ENCODE measurements at places on chromosomes 12 and 14.

- no peak for DNase-seq
Observed at GRCh38 chr14:97033556-97034081, 236.4 kb downstream of the VRK1 start.

GRCh38 chr14:71574976-71575375 is 357.3 kb upstream of the RGS6 start:
- no peak for DNase-seq

DNA sequence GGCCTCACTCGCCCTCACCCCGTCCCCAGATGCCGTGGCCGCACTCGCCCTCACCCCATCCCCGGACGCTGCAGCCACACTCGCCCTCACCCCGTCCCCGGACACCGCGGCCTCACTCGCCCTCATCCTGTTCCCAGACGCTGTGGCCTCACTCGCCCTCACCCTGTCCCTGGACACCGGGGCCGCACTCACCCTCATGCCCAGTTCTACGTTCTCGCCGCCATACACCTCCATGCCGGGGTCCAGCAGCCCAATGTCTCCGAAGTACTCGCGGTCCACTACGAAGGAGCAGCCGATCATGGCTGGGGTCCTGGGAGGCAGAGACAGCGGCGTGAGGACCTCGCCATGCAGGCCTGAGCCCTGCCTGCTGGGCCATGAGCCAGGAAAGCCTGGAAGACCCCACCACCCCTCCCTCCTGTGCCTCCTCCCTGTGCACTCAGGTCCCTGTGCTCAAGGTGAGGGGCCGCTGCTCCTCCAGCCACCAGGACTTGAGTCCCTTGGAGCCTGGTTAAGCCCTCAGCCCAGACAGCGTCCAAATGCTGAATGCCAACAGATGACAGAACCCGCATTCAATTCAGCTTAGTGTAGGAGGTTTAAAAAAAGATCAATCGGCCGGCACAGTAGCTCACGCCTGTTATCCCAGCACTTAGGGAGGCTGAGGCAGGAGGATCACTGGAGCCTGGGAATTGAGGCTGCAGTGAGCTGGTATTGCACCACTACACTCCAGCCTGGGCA is 81.5 kb downstream of the GALNT9 start:
- DNase-seq: no peak

DNA sequence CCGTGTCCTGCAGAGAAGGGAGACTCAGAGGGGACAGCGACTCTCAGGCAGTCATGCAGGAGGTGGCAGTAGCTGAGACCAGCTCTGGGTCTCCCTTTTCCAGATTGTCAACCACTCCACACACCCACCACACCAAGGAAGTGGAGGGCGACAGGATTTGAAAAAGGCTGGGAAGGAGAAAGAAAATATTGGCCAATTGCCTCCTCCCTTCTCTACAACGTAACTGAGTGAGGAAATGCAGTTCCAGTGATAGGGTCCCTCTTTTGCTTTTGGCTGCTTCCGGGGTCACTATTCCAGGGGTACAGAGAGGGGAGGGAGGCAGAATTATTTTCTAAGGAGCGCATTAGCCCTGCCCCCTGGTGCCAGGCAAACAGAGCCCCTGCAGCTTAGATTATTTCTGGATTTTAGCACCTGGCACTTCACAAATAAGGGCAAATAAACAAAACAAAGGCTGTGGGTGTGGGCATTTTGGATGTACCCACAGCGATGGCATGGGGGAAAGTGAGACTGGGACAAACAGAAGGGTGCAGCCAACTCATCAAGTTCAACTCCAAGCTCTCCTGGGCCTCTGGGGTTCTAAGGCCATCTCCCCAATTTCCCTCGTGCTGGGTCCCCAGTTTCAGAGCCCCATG is 20.4 kb downstream of the ASB2 start:
- DNase-seq: no peak

- no peak for DNase-seq
Observed at GRCh38 chr12:102816816-102817434, 100.1 kb downstream of the PAH start.

- no peak for DNase-seq
Observed at GRCh38 chr12:33669349-33669748, 229.7 kb upstream of the SYT10 start.

DNA sequence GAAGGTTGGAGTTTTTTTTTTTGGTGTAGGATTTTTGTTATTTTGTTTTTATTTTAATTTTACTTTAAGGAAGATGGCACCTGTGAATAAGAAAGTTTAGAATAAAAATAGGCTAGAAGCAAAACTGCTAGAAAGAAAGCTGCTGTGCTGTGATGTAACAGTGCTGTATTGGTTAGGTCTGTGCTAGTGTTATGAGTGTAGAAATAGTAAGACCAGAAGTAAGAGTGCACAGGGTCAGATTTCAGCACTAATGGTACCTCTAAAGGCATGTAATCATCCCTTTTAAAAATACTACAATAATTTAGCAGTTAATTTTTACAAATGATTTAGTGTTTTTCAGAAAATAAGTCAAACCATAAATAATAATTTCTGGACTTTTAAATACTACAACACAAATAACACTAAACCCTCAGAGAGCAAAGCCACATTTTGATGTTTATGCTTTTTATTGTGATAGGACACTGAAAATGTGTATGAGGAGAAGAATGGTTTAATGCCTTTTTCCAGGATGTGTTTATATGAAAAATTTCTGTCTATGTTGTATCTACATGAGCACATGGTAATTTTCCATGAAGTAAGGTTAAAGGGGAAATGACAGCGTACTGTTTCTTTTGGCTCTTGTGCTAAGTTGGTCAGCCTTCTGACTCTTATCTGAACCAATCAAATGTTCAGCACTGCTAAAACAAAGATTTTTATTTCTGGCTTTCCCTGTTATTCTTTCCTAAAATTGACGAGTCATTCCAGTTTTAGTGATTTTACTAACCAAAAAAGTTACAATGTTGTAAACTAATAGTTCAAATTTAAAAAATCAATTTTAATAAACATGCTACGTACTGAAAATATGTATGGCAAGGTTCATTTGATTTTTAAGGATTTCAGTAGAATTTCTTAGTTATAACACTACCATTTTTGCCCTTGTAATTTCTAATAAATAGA is 96.1 kb downstream of the PPHLN1 start:
- DNase-seq: no peak

GRCh38 chr12:109289551-109289950 is 19.5 kb downstream of the FOXN4 start:
- no peak for DNase-seq

GRCh38 chr14:55438066-55438683 is 2.2 kb downstream of the TBPL2 start:
- DNase-seq: no peak

DNA sequence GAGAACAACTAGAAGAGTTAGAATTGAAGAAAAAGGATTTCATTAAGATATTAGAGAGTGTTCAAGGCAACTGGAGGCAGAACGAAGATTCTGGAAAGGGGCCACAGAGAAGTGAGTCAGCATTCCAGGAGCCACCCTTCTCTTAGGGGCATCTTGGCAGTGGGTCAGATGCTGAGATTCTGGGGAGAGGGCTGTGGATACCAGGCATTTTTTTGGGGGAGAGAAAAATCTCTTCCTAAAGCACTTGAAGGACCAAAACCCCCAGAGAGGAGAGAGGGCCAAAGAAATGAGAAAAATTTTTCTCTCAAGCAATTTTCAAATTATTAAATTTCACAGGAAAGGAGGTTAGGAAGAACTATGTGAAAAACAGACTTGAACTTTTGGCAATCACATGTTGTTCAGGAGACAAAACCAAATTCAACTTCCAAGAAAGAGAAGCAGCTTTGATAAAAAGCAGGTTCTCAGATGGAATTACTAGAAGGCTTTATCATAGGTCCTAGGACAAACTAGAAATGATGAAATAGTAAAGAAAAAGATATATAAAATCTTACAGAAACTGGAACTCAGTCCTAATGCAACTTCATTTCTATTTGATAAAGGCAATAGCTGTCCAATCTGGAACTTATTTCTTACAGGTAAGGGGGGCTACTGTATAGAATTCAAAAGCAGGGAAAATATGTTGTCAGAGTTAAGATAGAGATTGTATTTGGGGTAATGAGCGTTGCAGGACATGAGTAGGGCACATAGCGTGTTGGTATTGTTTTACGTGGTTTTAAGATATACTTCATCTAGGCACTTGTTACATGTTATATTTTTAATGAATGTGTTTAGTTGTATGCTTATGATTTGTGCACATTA is 1.1 kb upstream of the CLEC2D start:
- DNase-seq: no peak

GRCh38 chr12:11085419-11085818 is 6.7 kb downstream of the TAS2R43 start:
- DNase-seq: no peak

DNA sequence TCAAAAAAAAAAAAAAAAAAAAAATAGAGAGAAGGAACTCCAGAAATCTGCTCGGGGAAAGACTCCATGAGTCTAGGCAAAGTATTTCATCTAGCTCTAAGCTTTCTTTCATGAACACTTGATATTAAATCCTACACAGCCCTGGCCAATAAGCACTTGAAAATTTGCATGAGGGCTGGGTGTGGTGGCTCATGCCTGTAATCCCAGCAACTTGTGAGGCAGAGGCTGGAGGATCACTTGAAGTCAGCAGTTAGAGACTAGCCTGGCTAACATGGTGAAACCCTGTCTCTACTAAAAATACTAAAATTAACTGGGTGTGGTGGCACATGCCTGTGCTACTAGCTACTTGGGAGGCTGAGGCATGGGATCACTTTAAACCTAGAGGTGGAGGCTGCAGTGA is 13.1 kb upstream of the METAP2 start:
- no peak for DNase-seq

- DNase-seq: no peak
Observed at GRCh38 chr12:55074806-55075205, 51.4 kb upstream of the OR9K2 start.

DNA sequence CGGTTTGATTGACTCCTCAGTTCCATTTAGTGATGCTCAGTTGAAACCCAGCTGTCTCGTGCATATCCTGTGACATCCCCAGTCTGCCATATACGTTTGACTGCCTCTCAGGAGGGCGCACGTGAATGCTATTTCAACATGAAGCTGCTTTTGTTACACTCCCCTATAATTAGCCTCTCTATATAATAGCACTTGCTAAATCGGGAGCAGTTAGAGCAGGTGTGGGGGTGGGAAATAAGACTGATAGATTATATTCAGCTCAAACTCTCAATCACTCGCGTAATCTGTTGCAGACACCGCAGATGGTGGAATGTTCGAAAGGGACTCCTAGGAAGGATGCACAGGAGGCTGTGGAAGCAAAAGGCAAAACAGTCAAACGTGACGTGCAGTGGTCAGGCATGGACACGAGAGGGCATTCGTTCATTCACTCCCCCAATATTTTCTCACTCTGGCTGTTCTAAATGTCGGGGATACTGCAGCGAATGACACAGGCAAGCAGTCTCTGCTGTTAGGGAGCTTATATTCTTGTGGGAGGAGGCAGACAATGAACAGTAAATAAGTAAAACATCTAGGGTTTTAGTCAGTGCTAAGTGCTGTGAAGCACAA is 29.8 kb downstream of the KCNA1 start:
- DNase-seq: no peak

- DNase-seq: peak; percentile 37
Observed at GRCh38 chr12:10722502-10722904, 620 bp downstream of the YBX3 start.

GRCh38 chr14:104221636-104222369 is 83.4 kb downstream of the KIF26A start:
- DNase-seq: no peak

GRCh38 chr14:39168591-39168990 is 1.5 kb downstream of the TRAPPC6B start:
- no peak for DNase-seq

GRCh38 chr12:6110006-6110405 is 14.5 kb downstream of the VWF start:
- DNase-seq: no peak

- DNase-seq: no peak
Observed at GRCh38 chr14:88746052-88746451, 46.7 kb downstream of the EML5 start.

- DNase-seq: no peak
Observed at GRCh38 chr12:77600468-77600843, 230.2 kb upstream of the NAV3 start.

- peak; percentile 23 for DNase-seq
Observed at GRCh38 chr14:99479906-99480869, at the start of gene SETD3. Gene SETD3, minus strand, starts transcription at chr14:99480859. Its CDS starts 15,054 bp downstream, at chr14:99465805.

- DNase-seq: no peak
Observed at GRCh38 chr12:106971065-106971464, 15.4 kb downstream of the TMEM263 start.

DNA sequence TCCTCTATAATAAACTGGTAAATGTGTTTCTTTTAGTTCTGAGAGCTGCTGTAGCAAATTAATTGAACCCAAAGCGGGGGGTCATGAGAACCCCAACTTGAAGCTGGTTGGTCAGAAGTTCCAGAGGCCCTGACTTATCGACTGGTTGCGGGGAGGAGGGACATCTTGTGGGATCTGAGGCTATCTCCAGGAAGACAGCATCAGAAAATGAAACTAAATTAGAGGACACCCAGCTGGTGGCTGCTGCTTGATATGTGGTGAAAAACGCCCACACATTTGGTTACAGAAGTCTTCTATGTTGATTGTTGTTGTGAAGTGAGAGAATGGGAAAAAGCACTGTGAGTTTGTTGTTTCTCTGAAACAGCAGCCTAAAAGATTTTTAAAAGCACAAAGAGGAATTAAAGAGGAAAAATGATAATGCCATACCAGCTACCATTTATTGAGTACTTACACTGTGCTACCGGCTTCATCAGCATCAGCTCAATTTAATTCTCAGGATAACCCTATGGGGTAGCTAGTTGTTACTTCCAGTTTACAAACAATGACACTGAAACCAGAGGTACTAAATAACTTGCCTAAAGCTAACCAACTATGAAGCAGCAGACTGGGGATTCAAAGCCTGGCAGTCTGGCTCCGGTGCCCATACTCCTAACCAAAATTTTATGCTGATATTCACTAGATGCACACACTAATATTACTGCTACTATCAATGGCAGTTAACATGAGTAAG is 24.3 kb downstream of the DDX24 start:
- DNase-seq: no peak

GRCh38 chr12:119389687-119390086 is 55.2 kb downstream of the CCDC60 start:
- no peak for DNase-seq

DNA sequence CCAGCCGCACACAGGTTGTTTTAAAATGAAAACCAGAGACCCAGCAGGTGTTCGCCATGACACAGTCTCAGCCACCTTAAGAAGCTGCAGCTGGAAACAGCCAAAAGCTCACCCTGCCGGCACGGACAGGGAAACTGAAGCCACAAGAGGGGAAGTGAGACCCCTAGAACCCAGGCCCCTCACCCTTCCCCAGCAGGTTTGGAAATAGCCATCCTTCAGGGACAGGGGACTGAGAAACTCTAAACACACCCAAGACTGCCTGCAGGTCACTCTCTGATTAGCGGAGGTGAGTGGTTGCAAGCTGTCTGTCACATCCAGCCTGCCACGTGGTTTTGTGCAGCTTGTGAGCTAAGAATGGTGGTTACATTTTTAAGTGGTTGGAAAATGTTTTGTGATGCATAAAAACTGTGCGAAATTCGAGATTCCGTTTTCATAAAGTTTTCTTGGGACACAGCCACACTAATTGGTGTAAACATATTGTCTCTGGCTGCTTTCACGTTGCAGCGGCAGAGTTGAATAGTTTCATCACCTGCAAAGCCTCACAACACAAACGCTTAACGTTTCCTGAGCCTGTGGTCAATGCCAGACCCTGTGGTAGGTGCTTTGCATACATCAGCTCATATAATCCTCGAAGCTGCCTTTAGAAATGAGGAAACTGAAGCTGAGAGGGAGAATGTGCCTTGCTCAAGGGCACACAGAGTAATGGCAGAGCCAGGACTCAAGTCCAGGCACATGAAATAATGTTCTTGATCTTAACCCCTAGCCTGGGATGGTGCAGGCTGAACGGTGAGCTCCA is 1.7 kb upstream of the SELPLG start:
- DNase-seq: no peak

All from stimulated activated CD4-positive, alpha-beta T cell treated with anti-CD3 and anti-CD28 coated beads, Interleukin-1b, Interleukin-23, amount 100 ng/mL, for 24 hours (primary cell).